ENCODE measurements at places on chromosomes 6 and 20. TPM values are rescaled to one million over a fixed set of nuclear protein-coding genes. Genes with fewer than 3 reads are reported as not detected.

- no peak for DNase-seq
Observed at GRCh38 chr6:56440551-56440981, 193.2 kb upstream of the COL21A1 start.

CEBPB gene
- total RNA-seq = 326 TPM

GRCh38 chr6:167951781-167952511 lies 45.5 kb upstream of the KIF25 start:
- no peak for DNase-seq

SCGN gene
- total RNA-seq = not detected

GLP1R gene
- 0.35 TPM for total RNA-seq

DNA sequence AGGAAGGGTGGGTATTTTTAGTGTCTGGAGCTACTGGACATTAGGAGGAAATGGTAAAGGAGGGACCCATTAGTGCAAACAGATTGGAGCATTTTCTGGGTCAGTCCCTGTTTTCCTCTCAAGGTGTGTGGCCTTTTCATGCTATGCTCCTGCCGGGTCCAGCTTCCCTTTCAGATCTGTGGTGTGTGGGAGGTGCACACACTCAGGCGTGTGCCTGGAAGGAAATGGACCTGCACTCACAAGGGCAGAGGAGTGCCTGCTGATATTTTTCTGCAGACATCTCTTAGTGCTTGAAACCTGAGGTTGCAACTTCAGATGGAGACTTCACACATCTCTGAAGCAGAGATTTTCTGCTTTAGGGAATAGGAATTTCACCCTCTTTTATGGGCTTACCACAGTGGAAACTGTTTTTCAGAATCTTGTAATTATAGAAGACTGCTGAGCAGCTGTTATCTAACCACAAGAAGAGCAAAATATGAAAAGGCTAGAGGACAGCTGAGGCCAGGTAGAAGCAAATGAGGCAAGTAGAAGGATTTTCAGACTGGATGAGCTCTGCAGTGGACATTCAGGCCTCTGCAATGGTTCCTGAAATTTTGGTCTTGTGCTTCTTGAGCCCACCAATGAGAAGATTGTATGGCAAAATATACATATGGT lies 764.3 kb downstream of the QKI start:
- DNase-seq = no peak

CST1 gene
- total RNA-seq = not detected

DNA sequence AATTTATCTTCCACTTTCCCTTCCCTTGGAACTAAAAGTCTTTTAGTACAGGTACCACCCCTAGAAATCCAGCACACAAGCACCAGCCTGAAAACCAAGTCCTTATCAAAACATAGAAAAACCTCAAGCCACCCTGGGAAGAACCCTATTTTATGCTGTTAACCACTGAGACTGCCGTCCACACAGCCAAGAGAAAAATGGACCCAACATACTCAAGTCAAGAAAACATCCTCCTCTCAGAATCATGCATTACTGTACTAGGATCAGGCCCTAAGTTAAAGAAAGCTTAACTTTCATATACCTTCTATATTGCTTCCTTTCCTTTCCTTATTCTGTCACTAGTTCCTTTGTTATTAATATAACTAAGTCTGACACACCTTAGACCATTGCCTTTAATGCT lies 16.9 kb upstream of the GOPC start:
- no peak for DNase-seq

GHRH gene
- not detected for total RNA-seq

DNA sequence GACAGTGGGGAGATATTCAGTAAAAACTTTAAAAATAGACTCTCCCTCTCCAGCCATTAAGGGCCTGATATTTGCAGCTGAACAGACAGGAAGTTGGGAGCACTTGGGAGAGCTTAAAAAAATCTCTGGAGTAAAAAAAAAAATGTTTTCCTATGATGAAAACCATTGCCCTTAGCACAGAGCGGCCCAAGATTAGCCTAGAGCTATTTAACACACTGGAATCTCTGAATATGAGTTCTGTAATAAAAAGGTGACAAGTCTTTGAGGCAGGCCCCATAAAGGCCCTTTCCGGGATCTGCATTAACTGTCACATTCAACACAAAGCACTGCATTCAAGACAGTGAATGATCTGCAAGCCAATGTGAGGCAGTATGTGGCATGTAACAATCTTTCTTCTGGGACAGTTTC lies 393.7 kb downstream of the ZFAND3 start:
- DNase-seq = no peak

JPH2 gene
- total RNA-seq = 4.6 TPM

- no peak for DNase-seq
Observed at GRCh38 chr20:17655286-17655651, 26.8 kb downstream of the RRBP1 start.

DNA sequence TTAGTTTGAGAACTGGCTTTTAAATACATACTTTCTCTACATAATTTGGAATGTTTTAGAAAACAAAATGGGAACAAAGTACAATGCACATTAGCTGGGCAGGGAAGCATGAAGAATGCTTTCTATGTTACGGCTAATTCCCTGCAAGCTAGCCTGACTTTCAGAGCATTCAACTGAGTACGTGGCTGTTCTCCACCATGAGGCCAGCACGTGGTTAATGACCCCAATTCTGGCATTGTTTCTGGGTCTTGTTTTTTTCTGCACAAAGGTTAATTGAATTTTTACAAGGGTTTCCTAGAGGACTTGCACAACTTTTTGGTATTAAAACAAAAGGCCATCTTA lies 208.6 kb upstream of the AGPAT4 start:
- no peak for DNase-seq

DNA sequence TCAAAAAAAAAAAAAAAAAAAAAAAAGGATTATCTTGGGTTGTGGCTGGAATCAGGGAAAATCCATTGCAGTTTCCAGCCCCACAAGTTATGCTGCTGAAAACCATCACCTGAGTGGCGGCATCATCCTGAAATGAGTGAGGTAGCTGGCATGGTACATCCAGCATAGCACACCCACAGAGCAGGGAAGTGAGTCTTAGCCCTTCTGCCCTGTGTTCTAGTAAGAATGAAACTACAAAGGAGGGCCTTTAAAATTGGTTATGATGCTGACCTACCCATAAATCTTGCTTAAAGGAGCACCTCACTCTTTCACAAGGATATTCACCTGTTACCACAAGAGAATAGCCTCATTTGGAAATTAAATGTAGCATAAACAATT lies 119.2 kb downstream of the NFATC2 start:
- DNase-seq = no peak

CRISP3 gene
- total RNA-seq = 2.5 TPM

NKAIN4 gene
- total RNA-seq = not detected

DNA sequence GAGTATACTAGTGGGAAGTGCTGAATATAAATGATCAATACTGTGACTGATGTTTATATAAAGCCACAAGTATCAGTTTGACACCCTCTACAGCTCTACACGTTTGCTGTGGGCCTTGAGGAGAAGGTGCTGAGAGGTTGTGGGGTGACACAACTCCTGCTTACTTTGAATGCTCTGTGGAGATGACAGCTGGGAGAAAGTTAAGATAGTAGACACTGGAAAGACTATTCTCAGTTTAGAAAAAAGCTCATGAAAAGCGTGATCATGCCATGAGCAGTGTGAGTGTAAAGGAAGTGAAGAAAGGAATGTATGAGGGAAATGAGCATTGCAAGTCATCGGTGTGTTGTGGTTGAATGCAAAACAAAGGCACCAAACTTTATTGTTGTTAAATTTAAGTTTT lies 215.8 kb downstream of the UTRN start:
- no peak for DNase-seq

ALDH8A1 gene
- 0.86 TPM for total RNA-seq

FNDC11 gene
- total RNA-seq = 1.3 TPM

DNA sequence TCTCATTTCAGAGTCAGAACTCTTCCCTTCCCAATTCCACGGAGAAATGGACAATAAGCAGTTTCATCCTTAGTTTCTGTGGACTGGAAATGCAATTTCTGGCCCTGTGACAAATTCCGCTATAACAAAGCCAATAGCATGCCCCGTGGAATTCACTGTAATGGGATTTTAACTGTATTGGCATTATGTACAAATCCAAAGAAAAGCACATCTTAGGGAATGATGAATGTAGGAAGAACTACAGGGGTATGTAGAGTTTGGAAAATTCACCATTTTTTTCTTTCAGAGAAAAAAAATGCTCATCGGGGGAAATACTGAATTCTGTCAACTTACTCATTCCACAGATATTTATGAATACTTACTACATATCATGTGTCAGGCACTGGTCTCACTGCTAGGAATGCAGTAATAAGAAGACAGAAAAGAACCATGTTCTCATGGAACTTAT lies 43.5 kb downstream of the KIF6 start:
- DNase-seq = no peak

GRCh38 chr6:157602521-157603295 lies 220.3 kb upstream of the SNX9 start:
- no peak for DNase-seq

Data from lower lobe of right lung (tissue), 2 donors.